ENCODE measurements at places on chromosomes 5 and 9. TPM values are rescaled to one million over a fixed set of nuclear protein-coding genes. Genes with fewer than 3 reads are reported as not detected.

DNA sequence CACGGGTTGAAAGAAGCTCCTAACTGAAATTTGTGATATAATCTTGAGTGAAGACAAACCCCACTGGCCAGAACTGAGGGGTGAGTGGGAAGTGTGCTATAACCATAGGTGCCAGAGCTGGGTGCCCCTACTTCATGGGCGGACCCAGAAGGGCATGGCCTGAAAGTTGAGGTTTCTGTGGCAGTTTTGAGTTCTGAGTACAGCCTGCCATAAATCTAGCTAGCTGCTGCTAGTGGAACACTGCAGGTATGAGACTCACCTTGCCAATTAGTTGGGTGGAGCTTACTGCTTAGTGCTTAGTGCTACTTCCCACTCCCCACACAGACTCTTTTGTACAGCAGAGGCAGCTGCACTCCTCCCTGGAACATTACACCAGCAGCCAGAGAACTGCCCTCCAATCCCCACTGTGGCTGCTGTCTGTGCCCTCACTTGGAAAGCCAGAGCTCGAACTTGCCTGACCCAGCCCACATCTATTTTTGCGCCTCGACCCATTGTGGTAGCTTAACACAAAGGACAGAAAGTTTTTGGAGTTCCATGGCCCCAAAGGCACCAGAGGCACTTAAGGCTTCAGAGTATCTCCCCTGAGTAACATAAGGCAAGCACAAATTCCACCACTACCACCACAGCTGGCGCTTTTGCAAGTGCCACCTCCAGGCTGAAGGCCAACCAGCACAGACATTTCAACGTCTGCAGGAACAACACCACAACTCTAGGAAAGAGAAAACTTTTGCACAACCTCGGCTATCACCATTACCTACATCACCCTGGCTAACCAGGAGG, 27.1 kb upstream of the PTGER4 start:
- DNase-seq, result no peak
- H3K4me3 ChIP-seq, result no peak overlapping the region
- H3K4me1 ChIP-seq, result no peaks in the 10 kb centered on the region
- no peaks in the 10 kb centered on the region for H3K36me3 ChIP-seq
- no peaks in the 10 kb centered on the region for H3K27me3 ChIP-seq

- 0 out of 2 replicates have a peak, but pooled peaks cover 5% of the 10 kb centered on the region for H3K4me1 ChIP-seq
- no peaks in the 10 kb centered on the region for H3K36me3 ChIP-seq
Measured at GRCh38 chr5:123120197-123120596, 31.2 kb downstream of the PRDM6 start.

GRCh38 chr9:115232181-115232774, 114.3 kb upstream of the TNC start:
- H3K27ac ChIP-seq, result no peak overlapping the region
- H3K36me3 ChIP-seq, result no peaks in the 10 kb centered on the region
- H3K4me1 ChIP-seq, result no peaks in the 10 kb centered on the region
- no peak overlapping the region for H3K4me3 ChIP-seq
- no peak for DNase-seq
- H3K27me3 ChIP-seq, result no peaks in the 10 kb centered on the region

CDO1 gene
- total RNA-seq, result not detected

DNA sequence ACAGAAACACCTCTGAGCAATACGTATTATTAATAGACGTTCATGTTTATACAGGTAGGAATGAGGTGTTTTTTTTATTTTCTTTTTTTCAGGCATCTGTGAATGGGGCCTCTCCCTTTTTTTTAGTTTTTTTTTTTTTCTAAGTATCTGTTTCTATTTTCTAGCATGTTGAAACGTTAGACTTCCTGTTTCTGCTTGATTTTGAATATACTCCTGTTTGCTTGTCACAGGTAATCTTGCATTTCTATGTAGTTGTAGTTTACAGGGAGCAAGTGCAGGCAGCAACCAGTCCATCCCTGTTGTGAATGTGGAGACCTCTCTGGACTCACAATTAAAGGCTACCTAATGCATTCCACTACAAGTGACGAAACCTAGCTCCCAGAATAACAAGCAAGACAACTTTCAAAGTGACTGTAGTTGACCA, 22.8 kb upstream of the TNFAIP8 start:
- no peak for DNase-seq
- no peak overlapping the region for H3K4me3 ChIP-seq
- no peaks in the 10 kb centered on the region for H3K36me3 ChIP-seq

TMEM8B gene
- total RNA-seq, result 7.9 TPM

GRCh38 chr9:16152276-16153101, 599.6 kb downstream of the CCDC171 start:
- H3K36me3 ChIP-seq, result no peaks in the 10 kb centered on the region
- no peak for DNase-seq
- H3K27me3 ChIP-seq, result no peaks in the 10 kb centered on the region
- H3K4me3 ChIP-seq, result no peak overlapping the region

- no peak overlapping the region for H3K27ac ChIP-seq
- H3K4me3 ChIP-seq, result no peak overlapping the region
- H3K4me1 ChIP-seq, result peaks cover 12% of the 10 kb centered on the region
- DNase-seq, result no peak
- no peaks in the 10 kb centered on the region for H3K27me3 ChIP-seq
Measured at GRCh38 chr9:34249274-34249673, 70.4 kb downstream of the UBAP1 start.

DNA sequence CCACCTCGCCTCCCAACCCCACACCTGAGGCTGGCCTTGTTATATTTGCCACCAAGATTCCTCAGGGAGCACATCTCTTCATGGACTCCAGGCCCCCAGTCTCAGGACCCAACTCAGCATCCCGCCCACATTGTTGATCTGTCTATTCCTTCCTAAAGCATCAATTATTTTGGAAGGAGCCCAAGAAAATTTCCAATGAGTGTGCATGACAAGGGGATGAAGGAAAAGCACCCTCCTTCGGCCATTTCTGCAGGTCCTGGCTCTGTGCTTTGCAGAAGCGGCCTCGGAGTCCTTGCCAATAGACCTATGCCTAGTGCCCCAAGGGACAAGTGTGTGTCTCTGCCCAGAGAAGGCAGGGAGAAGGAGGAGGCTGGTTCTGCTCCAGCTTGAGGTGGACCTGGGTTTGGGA, 273.2 kb downstream of the GADD45G start:
- H3K4me3 ChIP-seq, result no peak overlapping the region
- no peak for DNase-seq
- no peaks in the 10 kb centered on the region for H3K36me3 ChIP-seq
- no peaks in the 10 kb centered on the region for H3K27me3 ChIP-seq
- no peaks in the 10 kb centered on the region for H3K4me1 ChIP-seq

DNA sequence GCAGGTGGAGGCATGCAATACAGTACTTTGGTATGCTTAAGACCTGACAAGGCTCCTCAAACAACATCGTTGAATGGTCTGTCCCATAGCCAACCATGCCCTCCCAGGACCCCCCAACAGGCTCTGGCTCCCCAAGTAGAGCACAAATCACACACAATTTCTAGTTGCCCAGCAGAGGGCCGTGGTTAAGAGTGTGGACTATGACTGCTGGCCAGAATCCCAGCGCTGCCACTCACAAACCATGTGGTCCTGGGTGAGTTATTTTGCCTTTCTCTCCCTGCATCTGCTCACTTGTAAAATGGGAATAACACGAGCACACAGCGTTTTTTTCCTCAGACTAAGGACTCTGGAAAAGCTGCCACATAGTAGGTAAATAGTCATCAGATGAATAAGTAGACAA, 6.5 kb downstream of the CKMT2 start:
- no peaks in the 10 kb centered on the region for H3K27me3 ChIP-seq
- no peaks in the 10 kb centered on the region for H3K36me3 ChIP-seq
- no peak overlapping the region for H3K4me3 ChIP-seq

APBA1 gene
- 0.05 TPM for total RNA-seq

- no peaks in the 10 kb centered on the region for H3K27me3 ChIP-seq
- H3K36me3 ChIP-seq, result 0 out of 2 replicates have a peak, but pooled peaks cover 5% of the 10 kb centered on the region
- no peak for DNase-seq
- no peaks in the 10 kb centered on the region for H3K4me1 ChIP-seq
- no peak overlapping the region for H3K4me3 ChIP-seq
Measured at GRCh38 chr9:100455470-100455869, 17.5 kb upstream of the TMEFF1 start.
